ENCODE measurements at places on chromosomes 6 and 20.
A peak's percentile ranks its signal among the peaks of the same experiment; 100 is the strongest.

DNA sequence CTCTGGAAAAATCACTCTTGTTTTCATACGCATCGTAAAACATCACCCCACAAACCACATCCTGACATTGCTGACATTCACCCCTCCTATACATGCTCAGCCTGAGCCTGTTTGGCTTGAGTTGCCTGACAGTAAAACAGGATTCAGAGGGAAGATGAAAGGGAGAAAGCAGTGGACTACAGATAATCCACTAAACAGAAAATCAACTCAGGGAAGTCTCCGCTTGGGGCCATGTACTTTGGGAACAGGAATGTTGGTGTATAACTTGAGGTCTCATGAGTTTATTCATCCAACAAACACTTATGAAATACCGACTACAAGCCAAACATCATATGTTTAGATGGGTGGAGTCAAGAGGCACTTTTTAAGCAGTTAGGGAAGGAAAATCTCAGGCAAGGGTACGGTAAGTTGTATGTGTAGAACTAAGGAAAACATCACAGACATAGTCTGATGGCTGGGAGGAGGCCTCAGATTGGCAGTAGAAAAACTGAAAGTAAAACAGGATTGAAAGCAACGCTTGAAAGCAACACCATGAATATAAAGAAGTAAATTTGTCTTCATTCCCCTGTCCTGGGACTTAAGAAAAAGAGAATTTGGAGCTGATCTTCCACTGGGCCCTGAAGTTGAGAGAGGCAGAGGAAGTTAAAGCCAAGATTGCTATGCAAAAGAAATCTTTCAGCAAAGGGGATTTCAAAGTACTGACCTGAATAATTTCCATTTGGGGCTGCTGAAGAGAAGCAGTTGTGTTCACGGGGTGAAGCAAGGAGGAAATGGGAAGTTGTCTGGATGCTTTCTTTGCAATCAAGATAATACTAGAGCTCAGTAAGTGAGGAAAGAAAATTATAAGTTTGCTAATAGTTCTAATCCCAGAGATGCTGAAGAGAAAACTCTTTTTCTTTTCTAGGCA is 28.8 kb downstream of the PDE7B start:
- DNase-seq: peak; percentile 85

GRCh38 chr20:51525241-51526105 is 17.0 kb downstream of the NFATC2 start:
- peak; percentile 26 for DNase-seq

DNA sequence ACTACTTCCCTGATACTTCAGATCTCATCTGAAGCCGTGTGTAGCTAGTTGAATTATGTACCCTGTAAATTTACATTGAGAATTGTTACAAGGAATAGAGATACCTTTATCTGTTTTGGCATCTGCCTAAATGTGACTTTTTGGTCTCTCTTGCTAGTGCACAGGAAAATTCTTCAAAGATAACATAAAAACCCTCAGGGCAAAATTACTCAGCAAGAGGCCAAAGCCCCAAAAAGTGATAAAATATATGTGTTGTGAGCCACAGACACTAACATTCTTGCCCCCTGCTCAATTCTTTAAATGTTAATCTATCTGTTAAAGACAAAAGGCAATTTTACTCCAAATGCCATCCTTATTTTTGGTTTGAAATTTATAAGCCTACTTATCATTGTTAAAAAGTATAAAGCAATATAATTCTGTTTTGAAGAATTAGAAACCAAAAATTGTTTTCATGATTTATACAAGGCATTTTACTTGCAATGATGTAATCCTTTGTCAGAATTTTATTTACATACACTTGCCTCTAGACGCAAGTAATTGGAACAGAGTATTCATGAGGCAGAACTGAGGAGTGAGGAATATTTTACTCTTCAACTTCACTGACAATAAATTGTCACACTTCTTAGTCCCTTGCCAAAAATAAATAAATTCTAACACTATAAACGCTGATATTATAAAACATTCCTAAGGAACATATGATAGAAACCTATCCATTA is 186.2 kb downstream of the EPM2A start:
- DNase-seq: no peak

DNA sequence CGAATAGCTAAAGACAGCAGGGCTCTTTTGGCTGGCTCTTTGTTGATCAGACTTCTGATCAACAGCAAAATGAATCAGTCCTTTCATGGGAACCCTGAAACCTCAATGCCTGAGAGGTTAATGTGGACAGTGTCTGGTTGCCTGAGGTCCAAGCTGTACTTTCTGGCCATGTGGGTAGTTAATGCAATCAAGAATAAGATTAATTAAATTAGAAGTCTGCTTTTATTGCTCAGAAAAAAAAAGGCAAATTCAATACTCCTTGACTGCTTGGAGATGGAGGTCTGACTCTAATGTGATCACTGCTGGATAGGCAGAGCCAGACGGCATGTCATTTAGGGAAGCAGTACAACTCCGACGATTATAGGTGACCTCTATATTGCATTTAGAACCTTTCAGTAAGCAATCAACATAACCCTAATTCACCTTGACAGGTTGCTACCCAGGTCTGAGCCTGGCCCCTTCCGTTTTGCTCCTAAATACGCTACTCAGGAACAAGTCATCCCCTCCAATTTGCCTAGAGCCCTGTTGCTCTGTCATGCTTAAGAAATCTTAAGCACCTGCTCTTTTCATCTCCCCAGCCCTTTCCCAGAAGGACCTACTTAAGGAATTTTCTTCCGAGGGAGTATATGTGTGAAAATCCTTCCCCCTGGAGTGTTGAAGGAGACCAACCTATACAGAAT is 370.0 kb upstream of the SPTLC3 start:
- DNase-seq: no peak

DNA sequence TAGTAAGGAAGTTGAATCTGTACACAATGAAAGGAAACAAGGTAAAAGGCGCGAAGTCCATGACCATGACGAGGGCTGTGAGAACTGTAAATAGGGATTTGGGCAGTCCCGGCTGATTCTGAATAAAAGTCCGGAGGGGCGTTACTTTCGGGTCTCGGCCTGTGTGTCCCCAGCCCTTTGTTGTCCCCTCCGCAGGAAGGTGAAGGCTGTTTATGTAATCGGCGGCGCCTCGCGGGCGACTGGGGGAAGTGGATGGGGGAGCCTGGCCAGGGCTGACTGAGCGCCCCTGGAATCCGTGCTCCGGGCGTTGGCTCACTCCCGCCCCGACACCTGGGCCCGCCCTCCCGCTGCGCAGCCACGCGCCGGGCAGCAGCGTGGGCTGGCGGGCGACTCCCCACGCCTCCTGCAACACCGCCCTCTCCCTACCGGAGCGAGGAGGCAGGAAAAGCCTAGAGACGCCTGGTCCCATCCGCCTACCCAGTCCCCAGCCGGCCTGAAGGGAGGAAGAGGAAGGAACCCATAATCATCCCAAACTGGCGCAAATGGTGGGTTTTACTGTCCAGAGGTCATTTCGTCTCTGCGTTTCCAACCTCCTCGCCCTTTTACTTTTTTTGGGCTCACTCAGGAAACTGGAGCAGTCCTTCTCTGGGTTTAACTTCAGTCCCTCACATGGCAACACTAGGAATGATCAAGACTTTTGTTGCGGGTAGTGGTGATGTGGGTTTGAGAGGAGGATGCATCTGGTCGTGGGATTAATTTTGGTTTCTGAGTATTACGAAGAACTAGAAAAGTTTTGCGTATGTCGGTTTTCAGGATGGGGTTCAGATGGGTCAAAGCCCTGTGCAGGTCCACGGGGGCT is 12.1 kb downstream of the TRIM31 start:
- no peak for DNase-seq

DNA sequence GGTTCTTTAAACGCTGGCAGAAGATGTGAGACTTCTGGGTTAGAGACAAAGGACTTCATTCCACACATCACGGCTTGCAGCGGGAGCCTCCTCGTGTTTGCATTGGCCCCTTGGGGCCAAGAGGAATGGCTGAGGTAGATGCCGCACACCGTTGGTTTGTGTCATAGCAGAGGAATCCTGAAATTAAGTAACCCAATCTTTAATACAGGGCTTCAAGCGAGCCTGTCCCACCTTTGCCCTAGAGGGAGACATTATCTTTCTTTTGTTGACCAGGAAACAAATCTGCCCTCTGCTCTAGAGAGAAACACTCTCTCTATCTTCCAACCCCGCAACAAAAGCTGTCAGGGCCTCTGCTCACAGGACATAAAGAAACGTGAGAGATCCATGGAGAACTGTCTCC is 277.5 kb upstream of the ZFP64 start:
- peak; percentile 53 for DNase-seq

DNA sequence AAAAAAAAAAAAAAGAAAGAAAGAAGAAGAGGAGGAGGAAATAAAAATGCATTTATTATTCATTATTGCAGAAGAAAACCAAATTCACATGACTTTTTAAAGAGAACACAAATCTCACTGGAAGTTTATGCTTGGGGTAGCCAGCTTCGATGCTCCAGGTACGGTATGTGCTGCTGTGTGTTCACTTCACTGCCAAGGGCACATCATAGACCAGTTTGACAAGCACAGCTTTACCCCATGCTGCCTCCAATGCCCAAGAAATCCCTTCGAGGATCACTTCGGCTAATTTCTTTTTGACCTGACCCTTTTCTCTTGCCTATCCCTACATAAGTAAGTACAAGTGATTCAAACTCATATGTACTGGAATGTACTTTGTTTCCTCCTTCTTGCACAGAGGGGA is 41.9 kb upstream of the RBM24 start:
- no peak for DNase-seq

DNA sequence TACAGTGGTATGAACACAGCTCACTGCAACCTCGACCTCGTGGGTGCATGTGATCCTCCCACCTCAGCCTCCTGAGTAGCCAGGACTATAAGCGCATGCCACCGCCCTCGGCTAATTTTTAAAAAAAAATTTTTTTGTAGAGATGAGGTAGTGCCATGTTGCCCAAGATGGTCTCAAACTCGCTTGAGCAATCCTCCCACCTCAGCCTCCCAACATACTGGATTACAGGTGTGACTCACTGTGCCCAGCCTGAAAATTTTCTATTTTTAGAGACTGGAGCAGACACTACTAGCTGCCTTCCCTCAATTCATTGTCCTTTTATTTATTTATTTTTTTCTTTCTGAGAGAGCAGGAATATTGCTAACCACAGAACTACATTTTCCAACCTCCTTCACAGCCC is 20.3 kb upstream of the GTF3C6 start:
- DNase-seq: no peak

- DNase-seq: no peak
Measured at GRCh38 chr6:166266336-166266735, 41.9 kb downstream of the PRR18 start.

DNA sequence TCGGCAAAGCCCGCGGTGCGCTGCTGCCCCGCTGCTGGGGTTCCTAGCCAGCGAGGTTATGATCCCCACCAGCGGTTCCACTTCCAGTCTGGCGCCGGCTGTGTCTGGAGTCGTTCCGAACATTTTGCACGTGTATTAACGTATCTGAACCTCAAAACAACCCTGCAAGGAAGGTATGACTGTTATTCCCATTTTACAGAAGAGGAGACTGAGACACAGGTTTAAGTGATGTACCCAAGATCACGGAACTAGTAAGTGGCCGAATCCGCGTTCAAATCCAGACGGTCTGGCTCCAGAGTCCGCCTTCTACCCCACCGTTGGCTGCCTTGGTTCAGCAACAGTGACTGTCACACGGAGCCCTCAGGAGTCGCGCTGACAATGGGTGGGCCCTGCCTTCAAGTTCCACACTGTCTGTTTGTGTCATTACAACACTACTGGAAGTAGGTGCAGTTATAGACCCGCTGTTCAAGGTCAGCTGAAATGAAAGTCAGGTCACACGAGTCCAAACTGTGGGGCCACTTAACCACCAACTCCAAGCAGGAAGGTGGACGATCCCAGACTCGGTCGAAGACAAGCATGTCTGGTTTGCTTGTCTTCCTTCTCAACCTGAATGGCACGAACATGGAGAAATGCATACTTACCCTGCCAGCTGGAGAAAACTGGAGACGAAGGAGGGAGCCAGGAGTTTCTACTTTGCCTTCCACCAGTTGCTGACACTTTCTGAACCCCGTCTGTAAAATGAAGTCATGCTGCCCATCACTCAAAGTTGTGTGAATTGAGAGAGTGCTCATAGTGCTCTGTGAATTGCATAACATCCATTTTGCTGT is 803 bp upstream of the SRXN1 start:
- DNase-seq: no peak

GRCh38 chr6:85458782-85459181 is 8.9 kb downstream of the NT5E start:
- peak; percentile 60 for DNase-seq

GRCh38 chr6:33901822-33902456 is 98.1 kb upstream of the MLN start:
- DNase-seq: no peak

GRCh38 chr6:74654296-74654695 is 551.6 kb downstream of the COL12A1 start:
- DNase-seq: peak; percentile 34

DNA sequence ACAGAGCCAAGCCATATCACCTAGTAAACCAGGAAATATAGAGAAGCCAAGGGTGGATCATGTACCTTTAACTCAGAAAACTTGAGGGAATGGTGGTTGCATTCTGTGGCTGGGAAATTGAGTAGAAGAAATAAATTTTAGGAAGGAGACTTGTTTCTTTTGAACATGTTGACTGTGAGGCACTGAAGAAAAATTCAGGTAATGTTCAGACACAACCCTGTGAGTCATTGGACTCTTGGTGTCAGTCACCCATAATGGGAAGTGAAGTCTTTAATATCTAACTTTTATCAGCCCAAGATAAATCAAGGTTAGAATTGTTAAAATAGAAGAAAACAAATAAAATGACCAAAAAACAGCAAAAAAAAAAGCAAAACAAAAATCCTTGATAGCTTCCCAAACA is 98.8 kb upstream of the GRIK2 start:
- DNase-seq: peak; percentile 38

DNA sequence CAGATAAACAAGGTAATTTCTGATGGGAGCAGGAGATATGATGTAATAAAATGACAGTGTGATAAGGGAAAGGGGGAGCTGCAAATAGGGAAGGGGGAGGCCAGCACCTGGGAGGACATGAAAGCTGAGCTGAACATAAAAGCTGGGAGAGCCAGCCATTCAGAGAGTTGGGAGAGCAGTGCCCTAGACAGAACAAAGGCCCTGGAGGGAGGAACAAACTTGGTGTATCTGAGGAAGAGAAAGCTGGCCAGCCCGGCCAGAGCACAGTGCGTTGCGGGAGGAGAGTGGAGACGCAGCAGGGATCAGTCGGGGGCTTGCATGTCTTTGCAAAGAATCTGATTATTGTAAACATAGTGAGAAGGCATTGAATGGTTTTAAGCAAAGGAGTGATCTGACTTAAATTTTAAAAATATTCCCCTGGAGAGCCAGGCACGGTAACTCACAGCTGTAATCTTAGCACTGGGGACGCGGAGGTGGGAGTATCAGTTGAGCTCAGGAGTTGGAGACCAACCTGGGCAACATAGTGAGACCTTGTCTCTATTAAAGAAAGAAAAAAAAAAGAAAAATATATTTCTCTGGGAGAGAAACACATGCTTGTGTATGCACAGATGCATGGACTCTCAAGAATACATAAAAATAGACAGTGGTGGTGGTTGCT is 318.2 kb downstream of the ZFAND3 start:
- no peak for DNase-seq

DNA sequence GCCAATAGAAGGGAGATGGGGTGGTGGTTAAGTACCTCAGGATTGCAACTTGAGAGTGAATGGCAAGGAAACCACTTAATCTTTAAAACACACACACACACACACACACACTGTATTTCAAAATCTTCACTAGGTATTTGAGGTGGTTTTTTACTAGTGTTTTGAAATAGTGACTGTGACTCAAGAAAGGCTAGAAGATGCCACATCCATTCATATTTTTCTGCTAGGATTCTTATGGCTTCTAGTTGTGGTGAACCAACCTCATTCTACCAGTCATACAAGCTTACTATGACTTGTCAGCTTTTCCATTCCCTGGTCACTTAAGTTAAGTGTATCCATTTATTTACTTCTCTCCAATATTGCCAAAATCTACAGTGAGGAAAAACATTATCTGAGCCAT is 519.4 kb upstream of the JAG1 start:
- peak; percentile 43 for DNase-seq

All from fibroblast of upper back skin (primary cell).